A549 treated with dexamethasone at 1 μM for 4 hours (cell line): ENCODE measurements at places on chromosomes 4 and X. TPM values are rescaled to one million over a fixed set of nuclear protein-coding genes. Genes with fewer than 3 reads are reported as not detected.

PNMA6A gene
- 4.0 to 4.8 TPM (median 4.7 TPM) in 5 replicates for total RNA-seq

DCX gene
- not detected in 5 replicates for total RNA-seq

XAGE1A gene
- total RNA-seq = 21.1 to 62.0 TPM (median 33.5 TPM) in 5 replicates

CABS1 gene
- not detected in 5 replicates for total RNA-seq

PSAPL1 gene
- total RNA-seq = 0.29 to 0.51 TPM (median 0.36 TPM) in 5 replicates

SLC10A7 gene
- 1.8 to 2.8 TPM (median 2.3 TPM) in 5 replicates for total RNA-seq

P2RY8 gene
- total RNA-seq = 0.05 to 0.13 TPM (median 0.05 TPM) in 3 of 5 replicates, not detected in the others

KDR gene
- total RNA-seq = 0.14 to 0.20 TPM (median 0.15 TPM) in 5 replicates

SATL1 gene
- total RNA-seq = 0.02 to 0.03 TPM in 2 of 5 replicates, not detected in the others

TMEM271 gene
- not detected in 5 replicates for total RNA-seq

F11 gene
- total RNA-seq = not detected in 5 replicates

INTS12 gene
- 15.4 to 18.2 TPM (median 17.3 TPM) in 5 replicates for total RNA-seq

PPEF2 gene
- total RNA-seq = not detected in 5 replicates

STEEP1 gene
- 32.1 to 39.5 TPM (median 34.7 TPM) in 5 replicates for total RNA-seq

LUZP4 gene
- not detected in 5 replicates for total RNA-seq

HS6ST2 gene
- 0.08 to 0.21 TPM (median 0.15 TPM) in 5 replicates for total RNA-seq

CT45A1 gene
- total RNA-seq = not detected in 5 replicates

TRIM60 gene
- not detected in 5 replicates for total RNA-seq

GPRIN3 gene
- 1.2 to 2.7 TPM (median 2.2 TPM) in 5 replicates for total RNA-seq

STK26 gene
- 8.8 to 11.9 TPM (median 10.2 TPM) in 5 replicates for total RNA-seq

ABCG2 gene
- 15.2 to 18.9 TPM (median 18.6 TPM) in 5 replicates for total RNA-seq

INTS6L gene
- total RNA-seq = 0.09 to 0.25 TPM (median 0.12 TPM) in 5 replicates

LRIT3 gene
- total RNA-seq = 0.03 to 0.06 TPM (median 0.04 TPM) in 4 of 5 replicates, not detected in the other

TLL1 gene
- 0.11 to 0.28 TPM (median 0.14 TPM) in 5 replicates for total RNA-seq

CPE gene
- total RNA-seq = 1.5 to 2.1 TPM (median 2.0 TPM) in 5 replicates

NXF2B gene
- not detected in 5 replicates for total RNA-seq

RAB40A gene
- 0.05 to 0.13 TPM (median 0.09 TPM) in 4 of 5 replicates, not detected in the other for total RNA-seq

REPS2 gene
- total RNA-seq = 0.65 to 1.9 TPM (median 1.4 TPM) in 5 replicates

GC gene
- not detected in 5 replicates for total RNA-seq

SGMS2 gene
- 19.9 to 41.3 TPM (median 37.4 TPM) in 5 replicates for total RNA-seq

DGKK gene
- total RNA-seq = not detected in 5 replicates

LIMCH1 gene
- 43.2 to 62.2 TPM (median 55.2 TPM) in 5 replicates for total RNA-seq

PDLIM3 gene
- total RNA-seq = 0.08 to 0.27 TPM (median 0.14 TPM) in 5 replicates

AADAT gene
- total RNA-seq = 7.6 to 9.6 TPM (median 8.4 TPM) in 5 replicates

MXRA5 gene
- not detected in 5 replicates for total RNA-seq

TRIM75 gene
- not detected in 5 replicates for total RNA-seq

GAK gene
- total RNA-seq = 31.3 to 51.7 TPM (median 47.9 TPM) in 5 replicates

EREG gene
- total RNA-seq = 8.0 to 11.6 TPM (median 9.8 TPM) in 5 replicates

ZFYVE28 gene
- 1.2 to 2.7 TPM (median 2.3 TPM) in 5 replicates for total RNA-seq

BRS3 gene
- total RNA-seq = not detected in 5 replicates

UBA1 gene
- total RNA-seq = 152 to 201 TPM (median 201 TPM) in 5 replicates

RGN gene
- total RNA-seq = 0.06 TPM in 2 of 5 replicates, not detected in the others

NALF2 gene
- 4.8 to 5.9 TPM (median 5.7 TPM) in 5 replicates for total RNA-seq

ASB12 gene
- not detected in 5 replicates for total RNA-seq

RBMXL3 gene
- total RNA-seq = not detected in 5 replicates

SCML2 gene
- total RNA-seq = 6.8 to 8.6 TPM (median 7.8 TPM) in 5 replicates

KCNE5 gene
- 0.13 to 0.15 TPM (median 0.13 TPM) in 3 of 5 replicates, not detected in the others for total RNA-seq

PHKA1 gene
- 23.5 to 33.3 TPM (median 30.8 TPM) in 5 replicates for total RNA-seq

ANKRD17 gene
- 17.2 to 25.4 TPM (median 24.1 TPM) in 5 replicates for total RNA-seq

TIGD2 gene
- total RNA-seq = 5.9 to 6.9 TPM (median 6.6 TPM) in 5 replicates

FGF5 gene
- 0.11 to 0.31 TPM (median 0.12 TPM) in 5 replicates for total RNA-seq

VCX gene
- total RNA-seq = 0.13 TPM in 1 of 5 replicates, not detected in the others
